ENCODE measurements at places on chromosomes 2 and 18. TPM values are rescaled to one million over a fixed set of nuclear protein-coding genes. Genes with fewer than 3 reads are reported as not detected.

DNA sequence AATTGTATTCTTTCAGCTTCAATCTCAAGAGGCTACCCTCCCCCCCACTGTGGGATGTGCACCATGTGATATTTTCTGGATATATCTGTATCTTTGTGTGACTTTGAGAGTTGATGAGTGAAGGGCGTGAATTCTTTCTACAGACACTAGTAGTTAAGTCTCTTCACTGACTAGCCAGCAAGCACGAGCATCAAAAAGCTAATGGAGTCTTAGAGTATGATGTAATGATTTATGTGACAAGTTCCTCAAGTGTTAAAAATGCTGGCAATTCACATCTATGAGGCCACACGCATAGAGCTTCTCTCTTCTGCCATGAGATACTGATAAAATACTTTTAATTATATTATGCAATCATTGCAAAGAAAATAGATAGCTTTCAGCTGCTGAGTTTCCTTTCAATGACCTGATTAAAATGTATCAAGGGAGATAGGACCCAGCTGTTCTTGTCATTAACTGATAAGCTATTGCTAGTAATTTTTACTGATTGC lies 304.8 kb downstream of the TRIB2 start:
- DNase-seq = no peak

The DSG4 gene
- not detected for total RNA-seq

- DNase-seq = no peak
These were observed 120.1 kb downstream of the CYP26B1 start for GRCh38 chr2:72027426-72028161.

DNA sequence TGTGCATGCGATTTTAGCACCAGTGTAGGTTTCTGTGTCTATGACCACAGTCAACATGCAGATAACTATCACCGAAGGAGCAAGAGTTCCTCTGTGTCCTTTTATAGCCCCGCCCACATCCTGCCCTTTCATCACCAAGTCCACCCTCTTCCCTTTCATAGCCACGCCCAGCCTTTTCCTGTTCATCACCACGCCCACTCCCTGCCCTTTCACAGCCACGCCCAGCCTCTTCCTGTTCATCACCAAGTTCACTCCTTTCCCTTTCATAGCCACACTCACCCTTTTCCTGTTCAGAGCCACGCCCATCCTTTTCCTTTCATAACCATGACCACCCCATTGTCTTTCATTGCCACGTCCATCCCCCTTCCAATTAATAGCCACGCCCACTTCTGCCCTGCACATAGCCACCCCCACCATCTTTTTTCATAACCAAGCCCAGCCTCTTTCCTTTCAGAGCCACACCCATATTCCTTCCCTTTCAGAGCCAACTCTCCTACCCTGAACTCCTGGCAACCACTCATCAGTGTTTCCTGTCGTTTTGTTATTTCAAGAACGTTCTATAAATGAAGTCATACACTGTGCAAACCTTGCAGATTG lies 273.9 kb downstream of the MYT1L start:
- DNase-seq = no peak

GRCh38 chr2:45707006-45707405 lies 55.5 kb downstream of the PRKCE start:
- no peak for DNase-seq

DNA sequence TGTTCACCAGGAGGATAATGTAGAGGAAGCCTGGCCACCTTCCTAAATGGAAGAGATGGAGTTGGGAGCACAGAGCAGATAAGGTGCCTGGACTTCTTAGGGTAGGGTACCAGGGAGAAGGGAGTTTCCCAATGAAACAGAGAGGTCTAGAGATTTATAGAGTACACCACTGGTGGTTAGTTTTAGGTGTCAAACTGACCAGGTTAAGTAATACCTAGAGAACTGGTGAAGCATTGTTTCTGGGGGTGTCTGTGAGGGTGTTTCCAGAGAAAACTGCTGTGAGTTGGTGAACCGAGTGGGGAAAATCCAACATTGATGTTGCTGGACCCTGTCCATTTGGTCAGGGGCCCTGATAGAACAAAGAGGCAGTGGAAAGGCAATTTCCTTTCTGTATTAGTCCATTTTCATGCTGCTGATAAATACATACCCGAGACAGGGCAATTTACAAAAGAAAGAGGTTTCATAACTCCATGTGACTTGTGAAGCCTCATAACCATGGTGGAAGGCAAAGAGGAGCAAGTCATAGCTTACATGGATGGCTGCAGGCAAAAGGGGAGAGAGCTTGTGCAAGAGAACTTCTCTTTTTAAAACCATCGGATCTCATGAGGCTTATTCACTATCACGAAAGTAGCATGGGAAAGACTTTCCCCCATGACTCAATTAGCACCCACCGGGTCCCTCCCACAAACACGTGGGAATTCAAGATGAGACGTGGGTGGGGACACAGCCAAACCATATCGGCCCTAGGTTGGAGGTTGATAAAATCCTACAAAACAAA lies 260.8 kb downstream of the CBLN2 start:
- DNase-seq = no peak

DNA sequence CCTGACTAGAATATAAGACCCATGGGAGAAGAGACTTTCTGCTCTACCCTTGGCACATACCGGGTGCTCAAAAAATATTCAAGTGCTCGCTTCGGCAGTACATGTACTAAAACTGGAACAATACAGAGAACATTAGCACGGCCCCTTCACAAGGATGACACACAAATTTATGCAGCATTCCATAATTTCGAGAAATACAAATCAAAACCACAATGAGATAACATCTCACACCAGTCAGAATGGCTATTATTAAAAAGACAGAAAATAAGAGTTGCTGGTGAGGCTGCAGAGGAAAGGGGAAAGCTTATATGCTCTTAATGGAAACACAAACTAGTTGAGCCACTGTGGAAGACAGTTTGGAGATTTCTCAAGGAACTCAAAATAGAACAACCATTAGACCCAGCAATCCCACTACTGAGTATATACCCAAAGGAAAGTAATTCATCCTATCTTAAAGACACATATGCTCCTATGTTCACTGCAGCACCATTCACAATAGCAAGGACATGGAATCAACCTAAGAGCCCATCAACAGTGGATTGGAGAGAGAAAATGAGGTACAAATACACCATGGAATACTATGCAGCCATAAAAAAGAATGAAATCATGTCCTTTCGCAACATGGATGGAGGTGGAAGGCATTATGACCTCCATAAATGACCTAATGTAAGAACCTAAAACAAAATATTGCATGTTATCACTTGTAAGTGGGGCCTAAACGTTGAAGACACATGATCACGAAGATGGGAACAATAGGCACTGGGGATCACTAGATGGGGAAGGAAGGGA lies 71.6 kb upstream of the CYP1B1 start:
- peak; percentile 47 for DNase-seq
